ENCODE measurements at places on chromosomes 7 and 10.

GRCh38 chr7:139776486-139777132, 1.2 kb downstream of the HIPK2 start:
- DNase-seq, result peak; percentile 28

- no peak for DNase-seq
These were observed 137.3 kb upstream of the ZMIZ1 start for GRCh38 chr10:78931321-78932053.

- DNase-seq, result no peak
These were observed 54.7 kb upstream of the ANTXRL start for GRCh38 chr10:46232084-46232483.

GRCh38 chr10:97479939-97480338, 18.3 kb downstream of the MMS19 start:
- DNase-seq, result no peak

- no peak for DNase-seq
These were observed 305.0 kb downstream of the GATA3 start for GRCh38 chr10:8359467-8359866.

GRCh38 chr7:106050002-106050745, 61.9 kb downstream of the SYPL1 start:
- no peak for DNase-seq

GRCh38 chr10:52631648-52632047, 140.9 kb downstream of the MBL2 start:
- no peak for DNase-seq

DNA sequence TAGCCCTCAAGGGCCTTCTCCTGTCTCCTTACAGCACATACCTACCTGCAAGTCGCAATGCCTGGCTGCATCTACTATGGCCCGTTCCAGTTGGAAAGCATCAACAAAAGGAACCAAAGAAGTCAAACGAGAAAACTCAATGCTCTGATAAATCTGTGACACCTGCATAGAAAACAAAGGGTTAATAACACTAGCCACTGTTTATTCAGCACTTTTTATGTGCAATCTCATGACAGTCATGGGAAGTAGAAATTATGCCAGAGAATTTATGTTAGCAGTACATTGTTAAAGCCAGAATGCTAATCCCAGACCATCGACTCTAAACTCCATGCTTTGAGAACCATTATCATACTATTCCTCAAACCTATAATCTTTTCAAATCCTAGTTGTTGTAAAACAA, 21.1 kb downstream of the EIF3A start:
- no peak for DNase-seq

DNA sequence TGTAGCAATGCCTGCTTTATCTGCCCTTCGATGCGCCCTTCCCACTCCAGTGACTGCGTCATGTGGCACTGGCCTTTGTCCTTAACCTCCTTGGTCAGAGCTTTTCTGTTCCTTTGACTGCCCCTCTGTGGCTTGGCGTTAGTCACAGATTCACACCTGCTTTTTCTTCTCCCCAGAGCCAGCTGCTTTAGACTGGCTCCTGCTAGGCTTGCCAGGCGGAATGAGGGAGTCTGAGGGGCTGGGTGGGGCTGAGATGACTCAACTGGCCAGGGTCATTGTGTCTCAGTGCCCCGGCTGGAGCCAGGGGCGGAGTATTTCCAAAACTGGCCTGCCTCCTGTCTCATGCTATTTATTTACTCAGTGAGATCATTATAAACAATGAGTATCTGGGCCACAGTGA, 194.1 kb downstream of the EMX2 start:
- no peak for DNase-seq

GRCh38 chr7:117205873-117206272, 117.0 kb downstream of the WNT2 start:
- no peak for DNase-seq

DNA sequence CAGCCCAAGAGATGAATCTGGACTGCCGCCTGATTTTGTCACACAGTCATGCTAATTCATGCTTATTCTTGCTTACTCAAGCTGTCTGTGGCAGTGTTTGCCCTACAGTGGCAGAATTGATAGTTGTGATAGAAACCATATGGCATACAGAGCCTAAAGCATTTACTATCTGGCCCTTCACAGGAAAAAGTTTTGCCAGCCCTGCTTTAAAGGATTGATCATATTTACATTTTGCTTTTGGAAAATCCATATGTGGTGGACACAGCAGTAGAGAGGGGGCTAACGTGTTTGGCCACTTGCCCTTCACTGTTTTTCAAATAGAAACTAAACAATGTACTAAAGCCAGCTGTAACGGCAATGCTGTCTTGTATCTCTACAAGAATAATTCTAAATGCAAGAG, 974.0 kb upstream of the GHITM start:
- no peak for DNase-seq

GRCh38 chr7:88115258-88115796, 104.5 kb downstream of the SRI start:
- no peak for DNase-seq

DNA sequence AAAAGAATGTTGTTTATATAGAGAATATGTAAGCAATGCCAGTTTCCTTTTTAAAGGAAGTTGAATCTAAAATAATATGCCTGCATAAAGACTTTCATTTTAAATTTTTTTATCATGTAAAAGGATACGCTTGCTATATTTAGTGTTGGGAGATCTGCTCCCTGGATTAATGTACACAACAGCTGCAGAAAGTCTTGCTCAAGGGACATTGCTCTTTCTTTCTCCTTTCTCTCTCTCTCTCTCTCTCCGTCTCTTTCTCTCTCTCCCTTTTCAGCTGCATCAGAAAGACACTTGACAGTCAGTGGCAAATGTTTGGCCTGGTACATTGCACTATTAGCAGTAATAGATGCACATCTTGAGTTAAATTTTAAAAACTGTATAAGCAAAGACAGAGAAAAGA, 739 bp downstream of the MYPN start:
- DNase-seq, result no peak

- DNase-seq, result no peak
These were observed 62.7 kb downstream of the KAT6B start for GRCh38 chr10:74888962-74889661.

- DNase-seq, result no peak
These were observed 28.7 kb upstream of the GDI2 start for GRCh38 chr10:5841965-5842364.

GRCh38 chr10:10865913-10866312, 151.8 kb upstream of the CELF2 start:
- no peak for DNase-seq

DNA sequence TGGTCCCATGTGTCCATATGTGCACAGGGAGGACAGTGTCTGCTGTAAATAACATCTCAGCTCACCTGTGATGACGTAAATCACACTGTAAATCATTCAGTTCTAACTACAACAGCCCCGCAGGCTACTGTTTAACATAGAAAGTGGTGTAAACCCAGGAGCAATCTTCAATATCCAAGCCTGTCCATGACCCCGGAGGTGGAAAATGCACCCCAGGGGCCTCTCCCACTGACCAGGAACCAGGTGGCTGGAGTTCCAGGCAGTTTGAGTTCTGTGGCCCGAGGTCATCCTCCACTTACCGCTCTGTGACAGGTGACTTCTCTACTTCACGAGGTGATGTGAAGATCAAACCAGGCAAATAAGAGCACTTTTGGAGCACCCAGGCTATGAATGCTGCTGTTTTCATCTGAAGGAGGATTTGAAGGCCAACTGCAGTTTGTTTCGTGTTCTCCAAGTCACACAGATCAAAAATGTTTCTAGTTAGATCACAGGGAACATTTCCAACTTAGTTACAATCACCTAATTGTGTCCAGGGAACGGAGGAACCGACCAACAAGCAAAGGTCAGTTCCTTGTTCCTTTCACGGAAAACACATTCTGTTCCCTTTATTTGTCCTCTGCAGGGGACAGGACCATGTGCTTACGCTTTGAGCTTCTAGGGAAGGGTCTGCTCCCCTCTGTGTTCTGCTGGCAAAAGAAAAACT, 131.8 kb downstream of the WDR37 start:
- DNase-seq, result no peak

- DNase-seq, result no peak
These were observed 315.1 kb downstream of the TNS3 start for GRCh38 chr7:47266799-47267198.

DNA sequence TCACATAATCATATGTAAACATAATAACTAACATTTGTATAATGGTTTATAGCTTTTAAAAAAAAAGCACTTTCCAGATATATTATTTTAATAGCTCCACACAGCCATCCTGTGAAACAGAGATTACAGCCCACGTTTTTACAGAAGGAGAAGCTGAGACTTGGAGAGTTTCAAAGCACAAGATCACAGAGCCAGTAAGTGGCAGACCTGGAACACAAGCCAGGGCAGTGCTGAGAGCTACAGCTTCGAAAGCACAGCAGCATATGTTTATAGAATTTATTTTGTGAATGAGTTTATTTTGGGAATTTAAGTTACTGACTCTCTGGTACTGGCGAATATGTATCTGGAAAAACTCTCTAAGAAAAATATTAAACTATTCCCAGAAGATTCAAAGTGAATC, 149.4 kb downstream of the HDAC9 start:
- no peak for DNase-seq

DNA sequence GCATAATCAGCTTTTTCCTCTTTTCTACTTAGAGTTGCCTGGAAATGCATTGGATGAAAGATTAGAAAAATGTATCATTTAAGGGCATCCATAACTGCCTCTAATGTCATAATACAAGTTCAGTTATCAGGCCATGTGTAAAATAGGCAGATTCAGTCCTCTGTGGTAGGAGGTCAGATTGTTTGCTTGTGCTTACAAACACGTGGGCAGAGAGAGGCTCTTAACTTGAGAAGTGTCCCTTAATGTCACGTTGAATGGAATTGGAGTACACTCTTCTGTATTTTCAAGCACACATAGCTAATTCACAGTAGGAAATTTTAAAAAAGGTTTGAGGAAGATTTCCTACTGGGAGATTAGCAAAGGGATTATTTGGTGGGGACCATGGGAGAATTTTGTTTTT, 359.8 kb upstream of the MTPN start:
- DNase-seq, result no peak

DNA sequence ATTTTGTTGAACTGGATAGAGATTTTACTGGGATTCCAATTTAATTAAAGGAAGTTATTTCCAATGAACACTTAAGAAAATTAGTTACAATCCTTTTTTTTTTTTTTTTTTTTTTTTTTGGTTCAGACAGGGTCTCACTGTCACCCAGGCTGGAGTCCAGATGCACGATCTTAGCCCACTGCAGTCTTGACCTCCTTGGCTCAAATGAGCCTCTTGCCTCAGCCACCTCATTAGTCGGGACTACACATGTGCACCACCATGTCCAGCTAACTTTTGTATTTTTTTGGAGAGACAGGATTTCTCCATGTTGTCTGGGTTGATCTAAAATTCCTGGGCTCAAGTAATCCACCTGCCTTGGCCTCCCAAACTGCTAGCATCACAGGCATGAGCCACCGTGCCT, 2.5 kb upstream of the ARL5B start:
- DNase-seq, result no peak

DNA sequence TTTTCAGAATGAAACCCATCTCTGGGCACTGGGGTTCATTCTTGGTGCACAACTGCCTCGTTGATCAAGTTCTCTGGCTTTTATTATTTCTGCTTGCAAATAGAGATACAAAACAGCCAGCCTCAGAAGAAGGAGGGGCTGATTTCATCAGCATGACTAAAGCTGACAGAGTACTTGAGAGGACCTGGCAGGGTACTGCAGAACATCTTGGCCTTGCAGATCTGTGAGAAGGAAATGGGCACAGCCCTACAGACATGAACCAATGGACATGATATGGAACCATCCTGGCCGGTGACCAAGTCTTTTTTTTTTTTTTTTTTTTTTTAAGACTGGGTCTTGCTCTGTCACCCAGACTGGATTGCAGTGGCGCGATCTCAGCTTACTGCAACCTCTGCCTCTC, 240.6 kb downstream of the VTI1A start:
- no peak for DNase-seq

GRCh38 chr7:116940689-116941370, 12.5 kb upstream of the ST7 start:
- DNase-seq, result no peak

DNA sequence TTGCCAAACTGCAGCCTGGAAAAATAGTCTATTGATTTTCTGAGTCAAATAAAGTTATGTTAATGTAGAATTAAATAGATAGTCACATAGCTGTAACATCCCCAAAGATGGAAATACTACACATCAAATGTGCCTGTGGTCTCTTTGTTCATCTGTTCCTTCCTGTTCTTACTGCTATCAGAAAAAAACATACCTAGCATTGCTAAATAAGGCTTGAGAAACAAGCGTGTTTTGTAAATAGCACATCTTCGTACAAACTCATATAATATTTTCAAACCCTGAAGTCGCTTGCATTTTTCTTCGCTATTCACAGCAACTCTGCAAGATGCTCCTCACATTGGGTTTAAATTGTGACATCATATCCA, 116.1 kb downstream of the KLF6 start:
- no peak for DNase-seq

- no peak for DNase-seq
These were observed 49.9 kb downstream of the UBE2H start for GRCh38 chr7:129902788-129903422.

GRCh38 chr10:55374060-55374459, 573.0 kb upstream of the PCDH15 start:
- DNase-seq, result no peak

GRCh38 chr7:84274029-84274638, 79.5 kb upstream of the SEMA3A start:
- DNase-seq, result no peak

GRCh38 chr10:21364196-21365114, 161.0 kb downstream of the SKIDA1 start:
- DNase-seq, result no peak

- peak; percentile 58 for DNase-seq
These were observed 36.6 kb downstream of the PRKCQ start for GRCh38 chr10:6543431-6544005.

- DNase-seq, result no peak
These were observed 477 bp upstream of the MCU start for GRCh38 chr10:72691470-72691862.

DNA sequence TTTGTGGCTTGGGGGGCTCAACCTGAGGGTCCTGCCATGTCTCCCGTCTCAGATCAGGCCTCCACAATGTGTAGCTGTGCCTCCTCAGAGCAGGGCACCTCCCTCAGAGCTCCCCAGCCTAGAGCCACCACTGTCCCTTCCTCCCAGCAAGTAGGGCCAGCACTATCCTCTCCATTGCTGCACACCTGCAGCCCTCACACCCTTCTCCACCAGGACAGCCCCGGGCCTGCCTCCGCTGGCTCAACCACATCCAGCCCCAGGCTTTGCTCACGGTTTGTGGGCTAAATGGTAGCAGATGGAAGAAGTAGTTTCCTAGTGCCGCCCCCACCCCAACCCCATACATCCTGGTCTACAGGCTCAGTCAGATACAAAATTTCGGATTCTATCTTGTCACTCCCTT, 10.1 kb downstream of the NFKB2 start:
- no peak for DNase-seq

DNA sequence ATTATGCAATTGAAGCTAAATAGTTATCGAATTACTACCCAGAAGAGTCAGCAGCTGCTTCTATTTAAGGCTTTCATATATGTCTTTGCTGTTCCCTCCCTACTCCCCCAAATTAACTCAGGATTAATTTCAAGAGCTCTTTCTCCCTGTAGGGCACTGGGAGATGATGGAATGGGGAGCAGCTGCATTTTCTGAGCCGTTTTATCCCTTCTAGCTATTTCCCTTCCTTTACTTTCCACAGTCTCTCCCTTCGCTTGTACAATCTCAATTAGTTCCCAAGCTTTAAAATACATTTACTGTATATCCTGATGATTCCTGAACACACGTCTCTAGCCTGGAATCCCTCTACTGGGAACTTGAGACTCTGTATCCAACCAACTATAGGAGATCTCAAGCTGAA, 19.8 kb upstream of the TSPAN12 start:
- DNase-seq, result no peak

- no peak for DNase-seq
These were observed 112.0 kb downstream of the TRRAP start for GRCh38 chr7:98990356-98990755.

Data from activated CD4-positive, alpha-beta T cell treated with anti-CD3 and anti-CD28 coated beads for 4 hours (primary cell).